ENCODE measurements at places on chromosomes 3 and 15. TPM values are rescaled to one million over a fixed set of nuclear protein-coding genes. Genes with fewer than 3 reads are reported as not detected.

RBP2 gene
- total RNA-seq = 3.1 TPM

MINDY2 gene
- total RNA-seq = 32.9 TPM

DNA sequence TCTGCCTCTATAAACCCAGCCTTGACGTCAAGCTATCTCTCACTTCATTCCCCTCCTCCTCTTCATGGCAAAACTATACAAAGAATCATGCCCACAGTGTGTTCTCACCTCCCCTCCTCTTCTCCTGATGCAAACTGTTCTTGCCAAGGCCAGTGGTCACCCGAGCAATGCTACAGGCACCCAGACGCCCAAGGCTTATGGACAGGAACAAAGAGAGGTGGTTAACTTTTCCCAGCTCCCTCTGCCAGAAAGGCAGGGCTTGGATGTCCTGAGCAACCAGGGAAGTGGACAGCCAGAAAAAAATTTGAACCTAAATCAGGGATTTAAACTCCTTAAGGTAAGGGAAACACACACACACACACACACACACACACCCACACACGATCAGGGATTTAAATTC, 5.1 kb downstream of the SLC41A3 start:
- no peak overlapping the region for H3K4me3 ChIP-seq
- no peak overlapping the region for H3K27ac ChIP-seq
- H3K27me3 ChIP-seq = no peaks in the 10 kb centered on the region
- DNase-seq = no peak

GRCh38 chr3:122941228-122942206, 86.0 kb downstream of the SEMA5B start:
- H3K36me3 ChIP-seq = no peaks in the 10 kb centered on the region
- no peak for DNase-seq
- H3K27me3 ChIP-seq = no peaks in the 10 kb centered on the region

Data from lower lobe of right lung (tissue), 2 donors.